CD14-positive monocyte (primary cell): ENCODE measurements at places on chromosomes 16 and 17.
A peak's percentile ranks its signal among the peaks of the same experiment; 100 is the strongest.

DNA sequence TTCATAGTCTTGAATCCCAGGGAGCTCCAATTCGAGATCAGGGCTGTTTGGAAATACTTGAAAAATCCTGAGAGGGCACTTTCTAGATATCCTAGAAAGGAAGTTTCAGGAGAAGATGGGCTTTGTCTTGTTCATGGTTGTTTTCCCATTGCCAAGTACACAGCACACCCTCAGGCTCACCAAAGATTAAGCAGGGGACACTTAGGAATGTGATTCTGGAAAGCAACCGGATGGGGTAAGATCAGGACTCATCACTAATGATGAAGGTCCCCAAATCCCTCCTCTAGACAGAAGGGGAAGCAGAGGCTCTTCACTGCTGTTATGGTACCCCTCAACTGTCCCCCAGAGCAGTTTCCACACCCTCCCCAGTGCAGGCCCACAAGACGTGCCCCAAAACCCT, 40.7 kb downstream of the VAC14 start:
- no peak for DNase-seq

GRCh38 chr16:48087639-48088038, 68.2 kb downstream of the ABCC12 start:
- no peak for DNase-seq

GRCh38 chr16:78515421-78515820, 416.0 kb downstream of the WWOX start:
- DNase-seq = no peak

DNA sequence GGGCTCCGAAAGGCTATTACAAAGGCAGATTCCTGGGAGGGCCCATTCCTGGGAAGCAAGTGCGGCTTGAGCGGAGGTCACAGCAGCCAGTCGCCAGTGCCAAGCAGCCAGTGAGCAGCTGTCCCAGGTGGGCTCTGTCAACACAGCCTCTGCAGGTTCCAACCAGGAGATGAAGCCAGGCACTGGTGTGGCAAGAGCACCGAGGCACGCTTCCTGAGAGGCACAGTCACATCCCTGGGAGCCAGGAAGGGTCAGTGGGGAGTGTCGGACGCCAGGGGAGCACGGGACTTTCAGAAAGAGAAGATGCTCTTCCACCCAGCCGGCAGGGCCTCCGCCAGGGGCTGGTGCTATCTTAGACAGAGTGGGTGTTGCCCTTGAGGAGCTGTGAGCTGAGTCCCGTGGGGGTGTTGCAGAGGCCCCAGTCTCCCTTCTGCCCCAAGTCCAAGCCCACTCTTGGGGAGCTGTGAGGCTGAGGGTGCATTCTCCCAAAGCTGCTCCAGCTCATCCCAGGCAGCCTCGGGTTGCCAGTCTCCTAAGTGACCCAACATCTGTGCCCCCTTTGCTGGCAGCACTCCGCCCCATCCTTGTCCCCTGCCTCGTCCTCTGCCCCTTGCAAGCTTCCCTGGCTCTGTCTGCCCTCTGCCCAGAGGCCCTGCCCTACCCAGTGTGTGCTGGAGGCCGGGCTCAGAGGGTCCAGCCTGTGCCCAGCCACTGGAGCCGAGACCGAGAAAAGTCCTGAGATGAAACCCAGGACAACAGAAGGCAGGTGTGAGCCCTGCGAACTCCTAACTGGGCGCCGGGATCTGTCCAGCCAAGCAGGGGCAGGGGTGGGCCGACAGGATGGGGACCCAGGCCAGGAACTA, 6.6 kb downstream of the UBALD1 start:
- DNase-seq = no peak

DNA sequence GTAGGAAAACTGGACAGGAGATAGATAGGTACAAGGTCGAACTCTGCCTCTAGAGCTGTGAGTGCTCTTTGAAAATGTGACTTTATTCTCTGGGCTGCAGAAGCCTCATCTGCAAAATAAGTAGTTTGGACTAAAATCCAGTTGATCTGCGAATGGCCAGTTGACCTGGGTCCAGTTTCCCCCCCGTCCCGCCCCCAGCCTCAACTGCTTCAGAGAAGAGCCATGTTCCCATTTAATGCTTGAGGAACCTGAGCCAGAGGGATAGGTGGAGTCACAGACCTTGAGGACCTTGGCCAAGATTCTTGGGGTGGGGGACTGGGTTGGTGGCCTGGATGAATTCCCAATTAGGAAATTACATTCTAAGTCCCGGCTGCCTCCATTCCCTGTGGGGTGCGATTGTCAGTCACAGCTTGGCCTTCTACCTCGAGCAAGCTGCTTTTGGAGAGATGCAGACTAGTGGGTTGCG, 14.1 kb downstream of the TBX2 start:
- no peak for DNase-seq

DNA sequence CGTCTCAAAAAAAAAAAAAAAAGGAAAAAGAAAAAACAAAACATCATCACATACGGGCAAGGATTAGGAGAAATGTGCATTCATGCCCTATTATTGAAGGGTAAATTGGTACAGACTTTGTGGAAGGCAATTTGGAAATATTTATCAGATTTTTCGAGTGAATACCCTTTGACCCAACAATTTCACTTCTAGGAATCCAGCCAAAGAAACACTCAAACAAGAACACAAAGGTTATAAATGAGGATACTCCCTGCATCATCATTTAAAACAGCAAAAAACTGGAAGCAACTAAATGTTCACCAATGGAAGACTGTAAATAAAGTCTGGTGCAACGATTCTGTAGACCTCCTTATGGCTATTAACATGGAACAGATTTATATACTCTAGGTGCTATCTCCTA, 12.9 kb downstream of the ZNF423 start:
- DNase-seq = no peak

- DNase-seq = no peak
Measured at GRCh38 chr17:32569171-32570080, 82.6 kb downstream of the CDK5R1 start.

DNA sequence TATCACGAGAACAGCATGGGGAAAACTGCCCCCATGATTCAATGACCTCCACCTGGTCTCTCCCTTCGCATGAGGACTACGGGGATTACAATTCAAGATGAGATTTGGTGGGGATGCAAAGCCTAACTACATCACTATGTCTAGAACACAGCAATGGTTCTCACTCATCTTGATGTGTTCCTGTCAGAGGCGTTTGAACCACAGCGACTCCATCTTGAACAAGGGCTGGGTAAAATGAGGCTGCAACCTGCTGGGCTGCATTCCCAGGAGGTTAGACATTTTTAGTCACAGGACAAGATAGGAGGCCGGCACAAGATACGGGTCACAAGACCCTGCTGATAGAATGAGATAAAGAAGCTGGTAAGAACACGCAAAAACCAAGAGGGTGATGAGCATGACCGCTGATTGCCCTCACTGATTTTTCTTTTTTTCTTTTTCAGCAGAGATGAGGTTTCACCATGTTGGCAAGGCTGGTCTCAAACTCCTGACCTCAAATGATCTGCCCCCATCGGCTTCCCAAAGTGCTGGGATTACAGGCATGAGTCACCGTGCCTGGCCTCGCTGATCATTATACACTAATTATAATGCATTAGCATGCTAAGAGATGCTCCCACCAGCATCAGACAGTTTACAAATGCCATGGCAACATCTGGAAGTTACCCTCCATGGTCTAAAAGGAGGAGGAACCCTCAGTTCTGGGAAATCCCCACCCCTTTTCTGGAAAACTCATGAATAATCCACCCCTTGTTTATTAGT, 3.0 kb upstream of the PPY start:
- DNase-seq = no peak

- no peak for DNase-seq
Measured at GRCh38 chr16:10552281-10552680, 28.1 kb downstream of the EMP2 start.

GRCh38 chr17:14330492-14330962, 29.6 kb downstream of the HS3ST3B1 start:
- no peak for DNase-seq

- no peak for DNase-seq
Measured at GRCh38 chr17:61007980-61008379, 330.3 kb downstream of the BCAS3 start.

DNA sequence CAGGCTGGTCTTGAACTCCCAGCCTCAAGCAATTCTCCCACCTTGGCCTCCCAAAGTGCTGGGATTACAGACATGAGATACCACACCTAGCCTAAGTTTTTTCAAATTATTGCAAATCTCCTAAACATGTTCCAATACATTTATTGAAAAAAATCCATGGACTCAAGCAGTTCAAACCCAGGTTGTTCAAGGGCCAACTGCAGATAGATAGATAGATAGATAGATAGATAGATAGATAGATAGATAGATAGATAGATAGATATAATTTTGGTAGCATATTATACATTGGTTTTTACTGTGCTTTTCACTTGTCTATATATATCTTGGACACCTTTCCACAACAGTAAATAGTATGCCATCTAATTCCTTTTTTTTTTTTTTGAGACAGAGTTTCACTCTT, 20.9 kb upstream of the RBBP6 start:
- DNase-seq = no peak

DNA sequence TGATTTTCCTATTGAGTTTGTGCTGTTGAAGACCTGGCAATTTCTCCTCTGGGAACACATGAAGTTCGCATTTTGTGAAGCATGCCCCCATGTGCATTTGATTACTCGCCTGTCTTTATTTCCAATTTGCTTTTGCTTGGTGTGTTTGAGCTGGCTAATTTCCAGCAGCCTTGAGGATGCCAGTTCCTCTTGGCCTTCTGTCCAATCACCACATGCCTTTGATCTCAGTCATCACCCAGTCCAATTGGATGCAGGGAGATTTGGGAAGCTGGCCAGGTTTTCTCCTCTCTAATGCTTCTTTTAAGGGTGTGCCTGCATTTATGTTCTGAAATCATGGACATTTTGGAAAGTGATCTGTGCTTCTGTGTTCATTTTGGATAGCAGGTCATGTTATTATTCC, 3.8 kb upstream of the TMEM100 start:
- DNase-seq = no peak

DNA sequence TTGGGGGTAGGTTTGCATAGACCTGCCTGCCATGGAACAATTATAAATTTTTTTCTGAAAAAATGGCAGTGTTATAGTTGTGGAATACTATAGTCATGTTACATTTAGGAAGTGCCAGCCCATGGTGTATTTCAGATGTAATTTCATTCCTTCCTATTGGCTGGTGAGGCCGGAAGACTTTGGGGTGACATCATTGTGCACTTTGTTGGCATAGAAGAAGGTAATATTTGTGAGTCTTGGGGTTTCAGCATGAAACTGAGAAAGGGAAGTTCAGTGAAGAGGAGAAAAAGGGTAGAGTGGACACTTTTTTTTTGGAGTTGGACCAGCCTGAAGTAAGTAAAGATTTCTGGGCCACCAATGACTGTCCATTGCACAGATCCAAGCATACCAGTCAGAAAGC, 16.0 kb upstream of the HEATR6 start:
- DNase-seq = peak; percentile 65

GRCh38 chr16:19008245-19009169, 24.8 kb downstream of the TMC7 start:
- no peak for DNase-seq

DNA sequence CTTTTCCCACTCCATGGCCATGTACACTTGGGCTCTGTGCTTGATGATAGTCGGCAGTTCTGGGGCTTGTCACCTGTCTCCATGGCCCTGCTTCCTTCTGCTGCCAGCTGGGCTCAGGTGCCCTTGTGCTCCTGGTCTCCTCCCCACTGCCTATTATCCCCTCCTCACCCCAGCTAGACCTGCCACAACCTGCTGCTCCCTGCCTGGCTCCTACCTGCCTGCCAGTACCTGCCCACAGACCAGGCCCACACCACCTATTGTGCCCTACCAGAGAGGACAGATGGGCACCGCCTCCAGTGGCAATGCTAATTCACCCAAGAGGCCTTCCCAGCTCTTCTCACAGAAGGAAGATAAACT, 538 bp upstream of the RAPGEFL1 start:
- DNase-seq = no peak

GRCh38 chr17:47716375-47716774, 16.7 kb upstream of the TBX21 start:
- no peak for DNase-seq

DNA sequence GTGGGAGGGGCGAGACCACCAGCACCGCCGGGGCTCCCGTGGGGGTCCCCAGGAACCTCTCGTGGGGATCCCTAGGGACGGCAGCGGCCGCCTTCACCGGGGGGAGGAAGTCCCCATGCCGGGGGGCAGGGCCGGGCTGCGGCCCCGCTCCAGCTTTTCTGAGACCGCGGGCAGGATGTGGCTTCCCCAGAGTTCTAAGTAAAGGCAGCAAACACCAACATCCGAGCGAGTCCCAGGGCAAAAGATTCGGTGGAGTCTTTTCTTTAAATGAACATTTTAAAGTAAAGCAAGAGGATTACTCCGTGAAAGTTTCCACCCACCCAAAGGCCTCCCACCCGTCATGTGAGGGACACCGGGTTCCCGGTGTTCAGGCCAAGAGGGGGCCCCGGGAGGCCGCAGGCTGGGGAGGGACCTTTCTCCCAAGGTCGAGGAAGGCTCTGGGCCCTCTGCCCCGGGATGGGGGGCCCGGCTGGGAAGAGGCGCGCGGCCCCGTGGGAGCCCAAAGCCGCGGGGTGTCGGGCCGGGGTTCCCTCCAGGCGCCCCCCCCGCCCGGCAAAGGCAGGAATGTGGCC, 137.2 kb upstream of the RPH3AL start:
- DNase-seq = no peak
